ENCODE measurements at places on chromosomes 5 and 9.

DNA sequence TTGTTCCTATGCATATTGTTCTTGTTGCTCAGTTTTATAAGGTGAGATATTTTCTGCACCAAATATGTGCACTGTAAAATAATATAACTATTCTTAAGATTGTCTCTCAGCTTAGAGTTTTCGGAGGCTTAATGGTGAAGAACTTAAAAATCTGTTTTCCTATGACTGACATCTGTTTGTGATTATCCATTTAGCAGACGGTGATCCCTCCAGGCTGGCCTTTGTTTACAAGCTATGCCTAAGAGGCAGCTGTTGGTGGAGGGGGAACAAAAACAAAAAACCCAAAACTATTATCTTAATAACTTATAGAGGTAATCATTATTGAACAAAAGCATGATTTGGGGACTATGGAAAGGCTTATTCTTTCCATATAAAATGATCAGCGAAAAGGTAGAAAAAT, 658 bp downstream of the PDCD1LG2 start:
- no peak for DNase-seq

GRCh38 chr9:90142580-90142979, 500.0 kb downstream of the DIRAS2 start:
- peak; percentile 76 for DNase-seq

- no peak for DNase-seq
Observed at GRCh38 chr5:167557359-167557758, 734.1 kb upstream of the WWC1 start.

DNA sequence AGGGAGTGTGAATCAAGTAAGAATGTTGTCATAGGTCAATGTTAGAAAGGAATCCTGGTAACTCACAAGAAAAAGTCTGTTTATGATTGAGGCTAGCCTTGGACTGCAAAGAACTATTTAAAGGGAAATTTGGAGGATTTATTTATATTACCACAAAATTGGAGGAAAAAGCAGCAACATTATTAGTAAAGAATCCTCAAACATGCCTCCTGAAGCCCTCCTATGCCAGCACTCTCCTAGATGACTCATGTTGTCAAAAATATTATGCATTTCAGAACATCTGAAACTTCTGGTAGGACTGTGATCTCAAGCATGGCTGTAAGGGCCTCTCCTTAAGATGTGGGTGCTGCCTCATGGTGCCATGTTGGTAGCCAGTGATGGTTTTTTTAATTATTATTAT, 628.5 kb downstream of the CHSY3 start:
- no peak for DNase-seq

GRCh38 chr9:89042984-89043383, 51.7 kb downstream of the S1PR3 start:
- no peak for DNase-seq

DNA sequence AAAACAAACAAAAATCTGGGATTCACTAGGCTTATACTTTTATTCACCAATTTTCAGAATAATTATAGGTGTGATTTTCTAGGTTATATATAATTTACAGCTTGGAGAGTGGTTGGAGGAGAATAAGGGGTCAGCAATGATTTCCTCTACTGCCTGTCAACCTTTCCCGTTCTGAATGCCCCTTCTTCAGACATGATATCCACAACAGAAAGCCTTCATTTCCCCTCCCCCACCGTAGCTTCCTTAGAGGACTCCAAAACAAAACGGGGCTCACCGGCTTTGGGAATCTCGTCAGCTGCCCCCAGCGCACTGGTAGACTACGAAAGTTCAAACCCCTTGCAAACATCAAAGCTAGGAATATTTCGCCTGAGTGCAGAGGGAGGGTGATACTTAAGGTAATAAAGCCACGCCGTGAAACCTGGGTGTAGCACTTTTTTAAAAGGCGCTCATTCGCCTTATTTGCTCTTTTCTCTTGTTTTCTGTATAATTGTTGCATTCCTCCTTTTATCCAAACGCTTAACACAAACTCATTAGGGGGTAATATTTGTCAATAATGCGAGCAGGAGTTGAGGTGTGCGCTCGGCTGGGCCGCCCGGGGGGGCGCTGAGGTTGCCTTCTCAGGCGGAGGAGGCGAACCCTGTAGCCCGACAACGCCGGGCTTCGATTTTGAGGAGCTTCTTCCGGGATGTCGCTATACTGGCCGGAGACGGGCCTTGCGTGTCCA, 2.4 kb downstream of the OTP start:
- no peak for DNase-seq

- no peak for DNase-seq
Observed at GRCh38 chr5:136638084-136638483, 272.7 kb upstream of the TRPC7 start.

DNA sequence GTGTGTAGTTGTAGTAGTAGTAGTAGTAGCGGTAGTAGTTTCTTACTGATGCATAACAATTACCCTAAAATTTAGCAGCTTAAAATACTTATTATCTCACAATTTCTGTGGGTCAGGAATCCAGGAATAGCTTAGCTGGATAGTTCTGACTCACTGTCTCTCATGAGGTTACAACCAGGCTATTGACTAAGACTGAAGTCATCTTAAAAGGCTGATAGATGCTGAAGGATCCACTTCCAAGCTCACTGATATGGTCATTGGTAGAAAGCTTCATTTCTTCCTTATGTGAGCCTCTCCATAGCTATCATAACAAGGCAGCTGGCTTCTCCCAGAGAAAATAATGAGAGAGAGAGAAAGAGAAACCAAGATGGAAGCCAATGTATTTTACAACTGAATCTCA, 147.5 kb upstream of the FBXL17 start:
- DNase-seq: no peak

DNA sequence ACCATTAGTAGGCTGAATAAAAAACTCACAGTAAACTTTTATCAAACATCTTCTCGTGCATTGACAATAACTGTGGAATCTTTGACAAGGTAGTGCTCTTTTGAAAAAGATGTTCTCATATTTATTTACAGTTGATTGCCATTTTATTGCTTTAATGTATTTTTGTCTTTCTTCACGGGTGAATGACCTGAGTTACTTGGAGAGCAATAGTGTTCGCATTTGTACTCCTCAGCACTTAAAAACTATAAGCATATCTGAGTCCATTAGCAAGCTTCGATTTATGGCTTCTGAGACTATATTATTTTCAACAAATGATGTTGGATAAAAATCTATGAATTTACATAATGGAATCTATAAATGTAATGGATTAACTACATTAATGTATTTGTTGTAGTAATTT, 1012.3 kb downstream of the CDH9 start:
- no peak for DNase-seq

GRCh38 chr5:158268286-158268685, 409.3 kb upstream of the CLINT1 start:
- no peak for DNase-seq

GRCh38 chr5:9930156-9930555, 300.0 kb upstream of the TAS2R1 start:
- no peak for DNase-seq

- peak; percentile 73 for DNase-seq
Observed at GRCh38 chr9:137138722-137139467, at the start of gene GRIN1. Gene GRIN1, plus strand, starts transcription at chr9:137139154. Its CDS starts 333 bp downstream, at chr9:137139487.

DNA sequence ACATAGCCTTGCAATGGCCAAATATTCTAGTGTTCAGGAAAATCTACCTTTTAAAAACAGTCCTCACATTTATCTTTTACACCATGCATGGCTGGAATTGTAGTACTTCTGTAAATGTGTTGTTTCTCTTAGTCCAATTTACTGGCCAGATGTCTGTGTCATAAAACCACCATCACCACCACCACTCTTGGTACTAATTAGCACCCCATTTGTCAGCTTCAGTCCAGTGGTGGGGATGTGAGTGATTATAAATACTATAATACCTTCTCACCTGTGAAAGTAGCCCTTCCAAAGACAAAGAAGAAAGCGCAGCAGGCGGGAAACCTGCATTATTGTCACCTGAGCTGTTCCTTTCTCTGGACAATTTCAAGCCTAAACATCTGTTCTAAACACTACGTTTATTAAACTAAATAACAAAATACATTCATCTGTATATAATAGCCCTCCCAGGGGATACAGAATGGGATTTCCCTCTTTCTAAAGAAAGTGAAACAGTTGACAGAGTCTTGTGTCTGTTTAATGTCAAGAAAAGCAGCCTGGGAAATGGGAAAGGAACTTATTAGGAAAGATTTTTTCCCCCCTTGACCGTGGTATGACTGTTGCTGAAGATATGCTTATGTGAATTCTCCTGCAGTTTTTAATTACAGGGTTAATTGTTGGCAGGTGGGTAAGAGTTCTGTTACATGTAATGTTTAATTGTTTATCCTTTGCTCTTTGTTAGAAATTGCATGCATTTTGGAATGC, 144.5 kb upstream of the NUDT12 start:
- DNase-seq: no peak

DNA sequence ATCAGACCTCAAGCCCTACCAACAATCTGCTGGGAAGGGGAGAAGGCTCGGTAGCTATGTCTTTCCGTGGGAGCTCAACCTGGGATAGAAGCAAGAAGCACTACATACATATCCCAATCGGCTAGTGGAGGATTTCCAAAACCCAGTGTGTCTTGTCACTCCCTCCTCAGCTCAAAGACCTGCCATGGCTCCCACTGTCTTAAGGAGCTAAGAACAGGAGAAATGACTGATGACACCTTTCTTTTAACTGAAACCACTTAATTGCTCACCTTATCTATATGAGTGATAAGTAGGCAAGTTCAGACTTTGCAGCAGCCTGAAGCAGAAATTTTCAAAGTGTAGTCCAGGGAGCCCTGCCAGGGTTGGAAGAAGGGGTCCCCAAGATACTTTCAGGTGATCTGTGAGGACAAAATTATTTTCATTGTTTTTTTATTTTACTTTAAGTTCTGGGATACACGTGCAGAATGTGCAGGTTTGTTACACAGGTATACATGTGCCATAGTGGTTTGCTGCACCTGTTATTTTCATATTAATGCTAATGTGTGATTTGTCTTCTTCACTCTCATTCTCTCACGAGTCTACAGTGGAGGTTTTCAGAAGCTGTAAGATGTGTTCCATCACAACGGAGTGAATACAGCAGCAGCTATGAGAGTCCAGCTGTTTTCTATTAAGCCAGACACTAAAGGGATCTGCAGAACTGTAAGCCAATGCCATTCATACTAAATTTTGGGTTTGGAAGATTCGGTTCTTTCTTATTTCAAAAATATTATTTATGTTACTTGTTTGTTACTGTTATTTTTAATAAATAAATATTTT, 41.4 kb downstream of the PAX5 start:
- peak; percentile 3 for DNase-seq

DNA sequence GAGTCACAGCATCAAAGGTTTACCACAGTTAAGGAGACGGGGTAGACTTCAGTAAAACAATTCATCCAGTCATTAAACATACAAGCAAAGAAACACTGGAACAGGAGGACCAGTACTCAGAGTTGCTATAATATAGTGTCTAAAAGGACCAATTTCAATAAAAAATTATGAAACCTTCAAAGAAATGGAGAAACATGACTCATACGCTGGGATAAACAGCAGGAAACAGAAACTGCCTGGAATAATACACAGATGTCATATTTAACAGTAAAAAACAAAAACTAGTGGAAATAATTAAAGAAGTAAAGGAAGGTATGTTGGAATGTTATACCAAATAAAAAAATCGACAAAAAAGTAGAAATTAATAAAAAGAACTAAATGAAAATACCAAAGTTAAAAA, 1075.9 kb downstream of the NR2F1-AS1 start:
- no peak for DNase-seq

GRCh38 chr5:68452286-68452685, 236.7 kb downstream of the PIK3R1 start:
- DNase-seq: no peak

DNA sequence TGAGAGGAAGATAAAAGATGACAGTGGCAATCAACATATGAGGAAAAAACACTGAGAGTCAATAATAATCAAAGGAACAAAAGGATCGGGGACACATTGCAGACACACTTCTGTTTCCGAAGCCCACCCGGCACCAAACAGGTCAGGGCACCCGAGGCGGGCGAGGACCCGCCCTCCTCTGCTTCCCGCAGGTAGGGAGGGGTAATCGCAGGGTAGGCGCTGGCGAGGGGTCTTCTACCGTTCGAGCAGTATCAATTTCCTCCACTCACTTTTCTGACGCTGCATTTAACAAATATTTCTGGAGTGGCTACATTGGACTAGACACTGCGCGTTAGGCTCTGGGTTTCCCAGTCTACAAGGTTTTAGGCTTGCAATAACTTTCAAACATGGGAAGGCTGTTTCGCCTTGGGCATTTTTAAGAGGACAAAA, 1.3 kb downstream of the TXN start:
- DNase-seq: peak; percentile 66
